ENCODE measurements at places on chromosomes 6 and 20.

DNA sequence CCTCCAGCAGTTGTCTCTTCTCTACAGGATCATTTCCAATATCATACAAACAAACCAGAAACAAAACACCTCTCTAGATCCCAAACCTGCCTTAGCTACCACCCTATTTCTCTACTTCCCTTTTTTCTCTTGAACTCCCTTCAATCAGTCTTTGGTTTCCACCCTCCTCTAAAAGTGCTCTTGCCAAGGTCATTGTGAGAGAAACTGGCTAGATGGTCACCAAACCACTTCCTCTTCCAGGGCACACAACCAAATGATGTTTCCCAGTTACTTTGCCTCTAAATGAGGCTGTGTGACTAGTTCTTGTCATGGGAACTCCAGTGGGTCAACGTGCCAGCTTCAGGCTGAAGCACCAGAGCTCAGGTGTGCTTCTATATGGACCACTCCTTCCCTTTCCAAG, 85.8 kb upstream of the ARMC2 start:
- DNase-seq, result no peak

DNA sequence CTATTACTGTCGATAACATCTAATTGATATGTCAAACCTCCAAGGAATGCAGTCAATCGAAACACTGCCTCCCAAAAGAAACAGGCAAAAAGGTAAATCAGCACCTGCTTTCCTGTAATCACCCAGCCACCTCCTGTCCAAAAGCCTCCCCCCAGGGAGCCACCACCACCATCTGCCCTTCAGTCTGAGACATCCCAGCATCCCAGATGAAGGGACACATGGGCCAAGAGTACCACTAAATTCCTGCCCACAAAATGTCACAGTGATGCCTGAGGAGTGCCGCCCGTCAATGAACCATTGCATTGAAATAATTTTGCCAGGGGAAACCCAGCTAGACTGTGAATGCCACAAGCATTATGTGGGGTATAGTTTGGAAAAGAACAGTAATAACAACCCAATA, 401.7 kb downstream of the ZFAND3 start:
- DNase-seq, result no peak

DNA sequence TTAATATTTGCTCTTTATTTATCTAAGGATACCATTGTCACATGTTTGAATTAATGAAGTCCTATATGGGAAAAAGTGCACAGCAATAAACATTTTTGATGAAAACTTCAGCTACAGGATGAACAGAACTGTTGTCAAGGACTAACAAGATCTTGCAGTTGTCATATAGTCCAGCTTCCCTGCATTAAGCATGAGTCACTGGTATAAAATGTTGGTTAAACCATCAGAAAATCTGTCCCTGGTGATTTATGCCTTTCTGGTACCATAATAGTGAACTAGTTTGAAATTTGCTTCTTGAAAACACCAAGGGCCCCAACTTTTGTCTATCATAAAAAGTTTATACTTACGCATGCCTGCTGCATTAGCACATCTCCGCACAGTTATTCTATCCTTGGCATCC, 60.4 kb upstream of the RSPO3 start:
- no peak for DNase-seq

DNA sequence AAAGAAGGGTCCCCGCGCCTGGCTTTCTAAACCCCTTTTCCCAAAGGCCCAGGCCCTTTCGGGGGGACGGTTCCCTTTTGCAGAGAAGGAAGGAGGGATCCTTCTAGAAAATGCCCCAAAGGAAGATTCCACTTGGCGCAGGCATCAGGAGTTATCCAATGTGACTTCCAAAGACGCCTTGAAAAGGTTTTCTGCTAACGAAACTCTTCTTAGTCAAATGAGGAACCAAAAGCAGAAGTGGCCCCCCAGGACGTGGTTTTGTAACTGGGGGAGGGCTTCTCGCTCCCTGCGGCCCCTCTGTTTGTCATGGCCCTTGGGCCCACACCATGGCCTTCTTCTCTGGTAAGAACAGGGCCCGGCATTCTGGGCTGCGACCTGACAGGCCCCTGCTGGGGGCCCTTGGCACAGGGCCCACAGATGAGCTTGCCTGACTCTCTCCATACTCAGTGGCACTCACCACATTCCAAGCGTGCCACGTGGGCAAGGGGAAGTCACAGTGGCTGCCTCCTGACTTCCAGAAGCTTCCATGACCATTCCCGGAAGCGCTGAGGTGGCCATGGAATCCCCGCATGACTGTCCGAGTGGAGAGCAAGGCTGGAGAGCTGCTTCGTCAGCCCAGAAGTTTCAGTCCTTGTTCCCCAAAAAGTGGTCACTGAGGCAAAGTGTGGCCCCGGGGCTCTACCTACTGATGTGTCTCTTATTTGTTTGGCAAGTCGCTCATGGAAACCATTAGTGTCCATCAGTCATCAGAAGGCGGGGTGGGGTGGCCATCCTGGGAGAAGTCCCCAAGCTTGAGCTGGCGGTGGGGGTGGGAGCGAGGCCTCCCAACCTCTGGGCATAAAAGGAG, 834 bp upstream of the CTSZ start:
- DNase-seq, result no peak

All from NCI-H1092 treated with DMSO at 0.1 percent for 48 hours (cell line).